ENCODE measurements at places on chromosomes 12 and 14.

GRCh38 chr12:107339487-107339886, 246.1 kb upstream of the CRY1 start:
- DNase-seq: no peak

GRCh38 chr12:80763874-80764273, 47.2 kb downstream of the MYF5 start:
- DNase-seq: no peak

DNA sequence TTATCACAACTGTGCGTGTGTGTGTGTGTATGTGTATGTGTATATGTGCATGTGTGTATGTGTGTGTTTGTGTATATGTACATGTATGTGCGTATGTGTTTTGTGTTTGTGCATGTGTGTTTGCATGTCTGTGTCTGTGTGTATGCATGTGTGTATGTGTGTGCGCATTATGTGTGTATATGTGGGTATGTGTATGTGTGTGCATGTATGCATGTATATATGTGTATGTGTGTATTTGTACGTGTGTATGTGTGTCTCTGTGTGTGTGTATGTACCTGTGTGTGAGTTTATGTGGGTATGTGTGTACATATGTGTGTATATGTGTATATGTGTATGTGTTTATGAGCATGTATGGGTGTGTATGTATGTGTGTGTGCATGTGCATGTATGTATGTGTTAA, 37.6 kb upstream of the PIWIL1 start:
- no peak for DNase-seq

GRCh38 chr12:118164798-118165486, 29.0 kb downstream of the PEBP1 start:
- no peak for DNase-seq

DNA sequence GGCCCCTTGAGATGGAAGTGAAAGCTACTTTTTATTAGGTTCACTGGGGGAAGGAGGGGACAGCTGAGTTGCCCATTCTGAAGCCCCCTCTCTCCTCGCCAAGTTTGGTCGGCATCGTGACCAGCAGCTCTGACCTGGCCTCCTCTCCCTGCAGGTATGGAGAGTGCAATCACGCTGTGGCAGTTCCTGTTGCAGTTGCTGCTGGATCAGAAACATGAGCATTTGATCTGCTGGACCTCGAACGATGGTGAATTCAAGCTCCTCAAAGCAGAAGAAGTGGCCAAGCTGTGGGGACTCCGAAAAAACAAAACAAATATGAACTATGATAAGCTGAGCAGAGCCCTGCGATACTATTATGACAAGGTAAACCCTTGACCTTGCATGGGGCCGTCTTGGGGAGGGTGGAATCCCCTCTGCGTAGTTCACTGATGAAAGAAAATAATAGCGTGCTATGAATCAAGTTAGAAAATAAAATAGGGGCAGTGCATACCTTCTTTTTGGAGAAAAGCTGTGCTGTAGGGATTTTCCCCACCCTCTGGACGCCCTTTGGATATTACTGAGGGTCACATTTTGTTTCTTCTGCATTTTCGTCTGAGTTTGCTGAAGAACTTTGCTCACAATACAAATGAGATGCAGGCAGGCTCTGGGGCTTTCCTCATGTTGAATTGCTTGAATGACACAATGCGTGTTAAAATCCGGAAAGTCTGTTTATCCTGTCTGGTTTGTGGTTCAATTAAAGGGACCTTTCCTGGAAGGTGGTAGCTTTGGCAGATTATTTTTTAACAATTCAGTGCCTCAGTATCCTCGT, 29.4 kb downstream of the ELK3 start:
- DNase-seq: no peak

- no peak for DNase-seq
Measured at GRCh38 chr14:104112113-104112505, 26.3 kb upstream of the KIF26A start.
